ENCODE measurements at places on chromosomes 16 and 17. TPM values are rescaled to one million over a fixed set of nuclear protein-coding genes. Genes with fewer than 3 reads are reported as not detected.

SOX15 gene
- total RNA-seq: 162 TPM

PNPO gene
- total RNA-seq: 73.8 TPM

CLTC gene
- 220 TPM for total RNA-seq

APOBR gene
- total RNA-seq: not detected

TBX2 gene
- total RNA-seq: 1.4 TPM

HBA2 gene
- not detected for total RNA-seq

CALCOCO2 gene
- total RNA-seq: 36.3 TPM

ACSF2 gene
- 46.3 TPM for total RNA-seq

IRX3 gene
- total RNA-seq: 13.1 TPM

VTN gene
- total RNA-seq: not detected

RHBDL1 gene
- total RNA-seq: 4.2 TPM

KRT25 gene
- not detected for total RNA-seq

MT4 gene
- total RNA-seq: not detected

SLC38A8 gene
- not detected for total RNA-seq

CCDC154 gene
- not detected for total RNA-seq

C16orf92 gene
- not detected for total RNA-seq

ODAD4 gene
- total RNA-seq: not detected

MEIOB gene
- not detected for total RNA-seq

ATAD5 gene
- total RNA-seq: 4.7 TPM

NPIPB9 gene
- 0.51 TPM for total RNA-seq
